ENCODE measurements at places on chromosomes 3 and 15.
A peak's percentile ranks its signal among the peaks of the same experiment; 100 is the strongest.

DNA sequence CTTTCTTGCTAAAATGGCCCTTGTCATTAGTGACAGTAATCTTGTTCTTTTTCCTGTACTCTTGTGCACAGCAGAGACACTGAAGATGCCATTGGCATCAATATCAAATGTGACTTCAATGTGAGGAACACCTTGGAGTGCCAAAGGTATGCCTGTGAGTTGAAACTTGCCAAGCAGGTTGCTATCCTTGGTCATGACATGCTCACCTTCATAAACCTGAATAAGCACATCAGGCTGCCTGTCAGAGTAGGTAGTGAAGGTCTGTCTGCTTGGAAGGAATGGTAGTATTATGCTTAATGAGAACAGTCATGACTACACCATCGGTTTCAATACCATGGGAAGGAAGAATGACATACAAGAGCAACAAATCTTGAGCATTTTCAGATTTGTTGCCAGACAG lies 6.3 kb upstream of the RAB5A start:
- DNase-seq = no peak

DNA sequence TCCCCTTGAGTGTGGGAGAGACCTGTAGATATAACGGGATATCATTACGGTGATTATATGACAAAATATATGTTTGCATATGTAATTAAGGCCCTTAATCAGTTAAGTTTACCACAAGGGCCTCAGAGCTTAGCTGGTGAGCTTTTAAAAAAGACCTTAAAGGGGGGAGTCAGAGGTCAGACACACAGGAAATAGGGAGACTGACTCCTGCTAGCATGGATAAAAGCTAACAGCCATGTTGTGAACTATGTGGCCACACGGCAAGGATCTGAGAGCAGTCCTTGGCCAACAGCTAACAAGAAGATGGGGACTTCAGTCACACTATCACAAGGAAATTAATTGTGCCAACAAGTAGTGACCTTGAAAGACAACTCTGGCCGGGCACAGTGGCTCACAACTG lies 3.1 kb downstream of the STAG1 start:
- no peak for DNase-seq

DNA sequence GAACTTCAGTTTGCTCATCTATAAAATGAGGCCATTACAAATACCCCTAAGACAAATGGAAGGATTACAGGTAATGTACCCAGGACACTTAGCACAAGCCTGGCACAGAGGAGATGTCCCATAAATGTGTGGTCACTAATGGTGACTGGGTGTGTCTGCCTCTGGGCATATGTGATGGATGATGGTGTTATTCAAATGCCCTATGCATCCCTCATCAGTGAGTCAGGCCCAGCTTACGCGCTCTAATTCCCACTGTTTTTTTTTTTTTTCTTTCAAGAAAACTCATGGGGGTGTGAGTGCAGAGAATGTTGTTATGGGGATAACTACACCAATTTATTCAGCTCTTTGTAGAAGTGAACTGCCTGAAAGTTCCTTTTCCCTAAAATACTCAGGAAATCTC lies 23.6 kb upstream of the KIF23 start:
- no peak for DNase-seq

DNA sequence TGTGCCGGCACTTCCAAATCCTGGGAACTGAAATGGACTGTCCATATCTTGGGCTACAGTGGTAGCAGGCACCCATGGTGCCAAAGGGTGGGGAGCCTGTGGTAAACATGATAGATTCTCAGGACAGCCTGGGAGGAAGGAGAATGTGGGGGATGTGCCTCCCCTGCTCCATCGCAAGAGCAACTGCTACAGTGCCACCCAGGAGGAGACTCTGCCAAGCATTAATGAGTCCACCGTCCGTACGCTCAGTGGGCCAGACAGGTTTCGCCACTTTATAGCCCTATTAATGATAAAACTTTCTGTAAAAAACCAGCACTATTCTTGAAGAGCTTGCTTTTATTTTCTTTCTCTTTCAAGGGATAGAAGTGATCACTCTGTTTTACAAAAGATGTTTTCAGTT lies 75.2 kb downstream of the FMN1 start:
- DNase-seq = no peak

GRCh38 chr3:188266562-188267274 lies 112.8 kb downstream of the LPP start:
- no peak for DNase-seq

- no peak for DNase-seq
Observed at GRCh38 chr15:32688151-32688639, 29.6 kb upstream of the GREM1 start.

DNA sequence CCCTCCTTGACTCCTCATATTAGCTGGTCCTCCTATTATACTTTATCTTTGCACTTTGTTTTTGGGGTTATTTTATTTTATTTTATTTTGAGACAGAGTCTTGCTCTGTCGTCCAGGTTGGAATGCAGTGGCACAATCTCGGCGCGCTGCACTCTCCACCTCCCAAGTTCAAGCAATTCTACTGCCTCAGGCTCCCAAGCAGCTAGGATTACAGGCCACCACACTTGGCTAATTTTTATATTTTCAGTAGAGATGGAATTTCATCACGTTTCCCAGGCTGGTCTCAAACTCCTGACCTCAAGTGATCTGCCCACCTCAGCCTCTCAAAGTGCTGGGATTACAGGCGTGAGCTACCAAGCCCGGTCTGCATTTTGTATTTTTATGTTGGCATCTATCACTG lies 126.7 kb downstream of the FOXB1 start:
- DNase-seq = no peak

- no peak for DNase-seq
Observed at GRCh38 chr15:94370936-94371285, 139.6 kb downstream of the MCTP2 start.

- DNase-seq = no peak
Observed at GRCh38 chr3:82561784-82562183, 800.3 kb upstream of the GBE1 start.

DNA sequence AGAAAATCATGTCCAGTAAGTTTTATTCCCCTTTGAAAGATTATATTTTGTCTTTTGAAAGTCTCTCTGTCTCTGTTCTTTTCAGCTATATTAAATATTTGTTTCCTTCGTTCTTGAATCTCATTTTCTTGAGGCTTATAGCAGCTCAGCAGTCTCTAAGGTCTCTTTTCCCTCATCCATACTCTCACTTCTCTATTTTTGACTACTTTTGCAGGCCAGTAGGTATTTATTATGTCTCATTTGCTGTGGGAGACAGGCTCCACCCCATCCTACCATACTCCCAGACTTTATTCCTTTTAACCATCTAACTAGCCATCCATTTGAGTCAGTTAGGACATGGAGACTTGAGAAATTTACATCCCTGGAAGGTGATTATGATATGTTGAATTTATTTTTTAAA lies 71.0 kb downstream of the FILIP1L start:
- no peak for DNase-seq

DNA sequence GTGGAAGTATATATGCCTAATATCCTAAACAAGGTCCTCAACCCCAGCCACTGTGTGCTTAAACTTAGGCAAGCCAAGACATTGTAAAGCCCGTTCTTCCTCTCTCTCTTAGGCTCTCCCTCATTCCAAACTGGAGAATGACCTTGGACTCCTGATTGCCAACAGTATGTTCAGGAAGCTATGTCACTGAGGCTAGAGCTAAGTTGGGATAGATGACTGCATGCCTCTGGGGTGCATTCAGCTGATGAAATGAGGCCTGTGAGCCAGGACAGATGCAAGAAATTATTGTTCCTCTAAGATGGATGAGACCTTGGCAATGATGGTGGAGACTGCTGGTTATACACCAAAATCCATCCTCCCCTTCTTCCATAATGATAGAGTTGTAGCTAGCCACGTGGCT lies 27.9 kb upstream of the TBC1D21 start:
- no peak for DNase-seq

DNA sequence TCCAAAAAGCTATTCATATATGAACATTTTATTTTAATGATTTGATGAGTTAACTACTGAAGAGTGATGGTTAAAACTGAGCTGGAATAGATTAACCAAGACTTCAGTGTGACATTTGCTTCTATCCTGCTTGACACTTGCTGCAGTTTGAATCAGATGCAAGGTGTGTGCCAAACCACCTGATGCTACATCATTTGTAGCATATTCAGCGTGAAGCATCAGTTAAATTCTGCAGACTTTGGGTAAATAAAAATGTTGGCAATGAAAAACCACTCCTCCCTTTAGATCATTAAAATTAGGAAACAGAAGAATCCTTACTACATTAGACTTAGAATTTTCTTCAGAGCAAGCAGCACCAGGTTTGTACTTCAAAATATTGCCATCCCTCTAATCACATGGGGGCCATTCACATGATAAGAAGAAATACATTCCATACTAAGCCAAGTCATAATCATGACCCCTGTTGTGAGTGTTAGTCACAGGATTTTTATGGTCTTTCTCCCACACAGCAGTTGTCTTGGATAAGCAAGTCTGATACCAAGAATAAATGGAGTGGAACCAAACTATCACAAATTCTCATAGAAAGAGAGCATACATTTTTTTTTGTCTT lies 160.7 kb upstream of the TNIK start:
- no peak for DNase-seq

- DNase-seq = peak; percentile 82
Observed at GRCh38 chr3:32374788-32375595, 16.7 kb upstream of the CMTM7 start.

DNA sequence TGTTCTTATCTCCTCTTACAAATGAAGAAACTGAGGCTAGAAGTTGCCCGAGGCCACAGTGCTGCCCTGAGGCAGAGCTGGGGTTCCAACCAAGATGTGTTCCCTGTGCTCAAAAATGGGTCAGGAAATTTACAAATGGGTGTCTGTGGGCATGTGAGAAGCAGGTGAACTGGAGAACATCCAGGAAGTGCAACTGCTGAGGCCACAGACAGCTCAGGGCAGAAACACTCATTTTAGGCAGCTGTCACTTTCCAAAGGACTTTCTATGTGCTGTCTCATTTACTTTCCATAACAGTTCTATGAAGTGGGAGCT lies 47.2 kb upstream of the ATP2B2 start:
- no peak for DNase-seq

- DNase-seq = peak; percentile 91
Observed at GRCh38 chr3:29153811-29154210, 127.1 kb upstream of the RBMS3 start.

DNA sequence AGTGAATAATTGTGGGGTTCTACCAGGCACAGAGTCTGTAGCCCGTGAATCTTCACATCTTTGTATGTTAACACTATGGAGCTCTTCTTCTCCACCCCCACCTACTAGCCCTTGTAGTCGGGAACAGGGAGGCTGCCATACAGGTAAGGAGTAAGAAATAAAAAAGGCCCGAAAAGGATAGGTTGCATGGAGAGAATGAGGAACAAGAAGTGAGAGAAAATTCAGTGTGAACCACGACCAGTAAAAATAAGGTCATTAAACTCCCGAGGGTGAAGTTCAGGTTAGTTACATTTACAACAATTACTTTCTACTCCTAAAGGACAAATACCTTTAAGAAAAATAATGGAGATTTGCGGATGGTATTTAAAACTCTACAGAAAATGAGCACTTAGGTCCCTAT lies 53.3 kb downstream of the OSBPL10 start:
- DNase-seq = no peak

DNA sequence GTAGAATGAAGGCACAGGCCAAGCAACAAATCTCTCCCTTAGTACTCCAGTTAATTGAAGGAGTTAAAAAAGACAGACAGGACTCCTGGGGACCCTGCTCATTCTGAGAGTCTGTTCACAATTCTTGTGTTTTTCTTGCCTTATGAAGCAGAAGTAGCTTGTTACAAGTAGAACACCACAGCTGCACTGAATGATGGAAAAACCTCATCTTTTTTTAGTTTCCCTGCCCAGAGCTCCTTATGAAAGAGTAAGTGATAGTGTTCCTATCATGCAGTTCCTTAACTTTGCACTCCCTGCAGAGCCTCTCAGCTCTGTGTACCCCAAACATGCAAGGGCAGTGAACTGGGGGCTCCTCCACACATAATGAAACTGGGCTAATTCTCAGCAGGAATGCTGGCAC lies 95.5 kb downstream of the ALDH1A2 start:
- DNase-seq = no peak

- DNase-seq = no peak
Observed at GRCh38 chr3:78926523-78926922, 841.3 kb downstream of the ROBO1 start.

DNA sequence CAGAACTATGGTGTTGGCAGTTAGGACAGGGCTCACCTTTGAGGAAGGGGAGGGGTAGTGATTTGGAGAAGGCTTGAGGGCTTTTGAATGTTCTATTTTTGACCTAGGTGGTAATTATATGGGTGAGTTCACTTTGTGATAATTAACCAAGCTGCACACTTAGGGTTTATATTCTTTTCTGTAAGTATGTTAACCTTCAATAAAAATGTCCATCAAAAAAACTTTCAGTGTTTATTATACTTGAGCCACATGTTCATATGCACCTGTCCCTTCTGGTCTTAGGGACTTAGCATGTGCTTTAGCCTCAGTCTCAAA lies 28.4 kb downstream of the PDE8A start:
- no peak for DNase-seq

DNA sequence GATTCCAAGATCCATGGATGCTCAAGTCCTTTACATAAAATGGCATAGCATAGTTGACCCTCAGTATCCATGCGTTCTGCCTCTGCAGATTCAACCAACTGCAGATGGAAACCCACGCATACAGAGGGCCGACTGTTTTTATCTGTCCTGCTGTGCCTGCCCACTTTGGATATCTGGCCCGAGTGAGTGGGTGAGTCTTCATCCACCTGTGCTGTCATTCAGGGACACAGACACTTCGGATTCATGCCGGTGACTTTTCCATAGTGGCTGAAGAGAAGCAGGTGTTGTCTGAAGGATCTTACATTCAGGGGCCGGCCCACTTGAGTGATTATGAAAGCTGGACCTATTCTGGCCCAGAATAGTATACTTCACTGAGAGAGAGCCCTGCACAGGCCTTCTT lies 85.1 kb downstream of the RYR3 start:
- no peak for DNase-seq
